Posterior vena cava (tissue), 2 donors: ENCODE measurements at places on chromosomes 6 and 20.

DNA sequence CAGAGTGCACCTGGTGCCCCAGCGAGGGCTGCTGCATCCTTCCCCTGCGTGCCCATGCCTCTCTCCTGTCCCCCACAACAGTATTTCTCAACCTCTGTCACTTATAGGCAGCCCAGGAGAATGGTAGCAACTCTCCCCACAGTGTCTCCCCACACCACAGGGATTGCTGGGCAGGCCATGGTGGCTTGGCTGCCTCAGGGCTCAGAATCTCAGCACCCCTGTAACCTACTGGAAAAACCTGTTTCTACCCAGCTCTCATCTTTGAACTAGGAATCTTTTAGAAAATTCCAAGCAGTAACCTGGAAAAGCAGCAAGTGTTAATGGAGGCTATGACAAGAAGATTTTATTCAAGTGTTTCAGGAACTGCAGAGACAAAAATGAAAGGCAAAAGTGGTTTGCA, 38.0 kb downstream of the CD164 start:
- no peak for DNase-seq

- DNase-seq, result no peak
Observed at GRCh38 chr6:268394-268935, 23.8 kb upstream of the DUSP22 start.

- DNase-seq, result no peak
Observed at GRCh38 chr6:27592481-27593199, 119.7 kb upstream of the ZNF184 start.

- DNase-seq, result peak; percentile 15
Observed at GRCh38 chr6:157263881-157264397, 59.4 kb downstream of the TMEM242 start.

DNA sequence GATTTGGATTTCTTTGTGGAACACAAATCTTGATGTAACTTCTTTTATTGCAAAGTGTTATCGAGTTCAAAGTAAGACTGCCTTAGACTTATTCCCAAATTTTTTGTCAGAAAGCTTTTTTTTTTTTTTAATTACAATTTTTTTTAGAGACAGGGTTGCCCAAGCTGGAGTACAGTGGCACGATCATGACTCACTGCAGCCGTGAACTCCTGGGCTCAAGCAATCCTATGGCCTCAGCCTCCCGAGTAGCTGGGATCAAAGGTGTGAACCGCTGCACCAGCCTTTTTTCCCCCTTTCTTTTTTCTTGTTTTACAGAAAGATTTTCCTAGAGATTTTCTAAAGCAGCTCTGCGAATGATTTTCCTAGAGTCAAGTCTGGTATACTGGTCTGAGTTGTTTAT, 2.8 kb downstream of the RIOK1 start:
- no peak for DNase-seq

- DNase-seq, result no peak
Observed at GRCh38 chr20:35055445-35056276, 36.9 kb downstream of the TRPC4AP start.

GRCh38 chr6:155100087-155100486, 105.0 kb downstream of the TIAM2 start:
- DNase-seq, result no peak

DNA sequence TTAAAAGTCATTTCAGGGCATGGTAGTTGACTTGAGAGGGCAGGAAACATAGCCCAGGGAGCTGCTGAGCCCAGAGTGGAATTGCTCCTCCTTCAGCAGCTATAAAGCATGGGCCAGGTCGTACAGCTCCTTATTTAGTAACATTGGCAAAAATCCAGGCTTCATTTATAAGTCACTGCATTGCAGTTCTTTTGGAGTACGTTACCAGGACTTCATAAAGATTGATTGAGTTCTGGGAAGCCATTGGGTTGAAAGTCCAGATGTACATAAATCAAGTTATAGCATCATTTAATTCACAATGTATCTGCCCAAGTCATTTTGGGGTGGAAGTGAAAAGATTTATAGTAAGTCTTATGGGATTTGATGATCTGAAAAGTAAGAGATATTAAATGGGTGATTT, 53.0 kb upstream of the ANKEF1 start:
- DNase-seq, result no peak

GRCh38 chr6:25882051-25882496, 8.0 kb upstream of the SLC17A3 start:
- peak; percentile 79 for DNase-seq

DNA sequence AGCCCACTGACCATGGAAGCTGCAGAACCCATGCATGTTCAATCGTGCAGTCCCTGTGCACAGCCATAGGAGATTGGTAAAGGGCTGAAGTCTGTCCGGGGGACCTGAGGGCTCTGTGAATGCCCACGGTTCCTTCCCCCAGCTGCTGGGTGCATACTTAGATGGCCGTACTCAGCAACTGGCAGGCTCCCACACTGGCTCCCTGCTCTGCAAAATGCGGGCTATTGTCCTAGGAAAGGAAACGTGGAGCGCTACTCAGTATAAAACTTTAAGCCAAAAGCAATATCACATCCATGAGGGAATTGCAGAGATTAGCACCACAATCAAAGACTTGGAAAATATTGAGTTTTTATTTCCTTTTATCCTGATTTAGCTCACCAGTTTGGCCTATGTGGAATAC, 202.0 kb downstream of the WDR27 start:
- no peak for DNase-seq

DNA sequence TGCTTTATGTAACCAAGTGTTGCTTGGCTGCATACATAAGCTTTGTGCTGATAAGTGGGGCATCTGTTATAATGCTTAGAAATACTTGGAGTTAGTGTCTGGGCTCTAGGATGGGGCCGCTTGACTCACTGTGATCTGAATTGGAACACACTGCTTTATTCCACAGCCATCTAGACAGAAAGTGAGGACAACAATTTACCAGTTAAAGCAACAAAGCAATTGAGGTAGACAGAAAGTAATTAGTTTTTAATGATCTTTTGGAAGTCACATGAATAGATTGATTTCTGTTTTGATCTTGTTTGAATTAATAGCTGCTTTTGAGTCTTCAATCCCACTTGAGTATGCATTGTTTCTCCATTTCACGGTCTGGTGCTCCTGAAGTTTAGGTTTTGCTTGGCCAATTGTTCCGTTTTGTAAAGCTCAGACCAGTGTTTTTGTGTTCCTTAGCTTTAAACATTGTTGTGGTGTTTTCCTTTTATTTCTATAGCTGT, 157.5 kb downstream of the TRMT11 start:
- no peak for DNase-seq

DNA sequence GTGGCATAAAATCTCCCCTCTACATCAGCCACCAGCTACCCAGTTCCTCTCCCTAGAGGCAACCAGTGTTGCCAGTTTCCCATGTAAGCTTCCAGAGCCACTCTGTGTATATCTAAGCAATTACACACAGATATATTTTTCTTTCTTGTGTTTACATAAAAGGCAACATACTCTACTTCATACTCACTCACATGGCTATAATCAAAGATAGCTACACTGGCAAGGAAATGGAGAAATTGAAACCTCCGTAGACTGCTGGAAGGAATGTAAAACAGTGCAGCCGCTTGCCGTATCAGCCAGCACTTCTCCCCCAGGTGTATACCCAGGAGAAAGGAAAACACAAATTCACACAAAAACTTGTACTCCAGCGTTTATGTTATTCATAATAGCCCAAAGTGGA, 38.5 kb upstream of the NELFCD start:
- DNase-seq, result no peak

- DNase-seq, result no peak
Observed at GRCh38 chr6:36933102-36933501, 21.4 kb upstream of the PI16 start.

GRCh38 chr6:42030585-42031506, 19.5 kb upstream of the TAF8 start:
- DNase-seq, result peak; percentile 54

GRCh38 chr6:41343641-41344187, 8.3 kb downstream of the NCR2 start:
- DNase-seq, result no peak

GRCh38 chr6:6365242-6365641, 44.8 kb upstream of the F13A1 start:
- DNase-seq, result no peak

- DNase-seq, result no peak
Observed at GRCh38 chr6:79543886-79544285, 6.7 kb upstream of the LCA5 start.

DNA sequence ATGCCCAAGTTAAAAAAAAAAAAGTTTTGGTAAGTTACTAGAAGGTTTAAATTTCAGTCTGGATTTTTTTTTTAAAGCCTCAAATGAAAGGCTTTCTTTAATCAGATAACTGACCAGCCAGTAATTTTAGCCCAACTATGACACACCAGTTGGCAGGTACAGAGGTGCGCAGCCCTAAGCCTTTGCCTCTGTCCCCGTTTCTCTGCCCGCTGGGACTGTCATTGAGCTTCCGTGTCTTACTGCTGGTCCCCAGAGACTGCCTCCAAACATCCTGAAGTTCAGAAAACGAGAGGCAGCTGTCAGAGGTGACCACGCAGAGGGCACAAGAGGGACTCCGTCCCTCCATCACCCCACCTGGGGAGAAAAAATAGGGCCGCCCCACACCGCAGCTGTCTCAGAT, 118.2 kb downstream of the RPS12 start:
- no peak for DNase-seq

DNA sequence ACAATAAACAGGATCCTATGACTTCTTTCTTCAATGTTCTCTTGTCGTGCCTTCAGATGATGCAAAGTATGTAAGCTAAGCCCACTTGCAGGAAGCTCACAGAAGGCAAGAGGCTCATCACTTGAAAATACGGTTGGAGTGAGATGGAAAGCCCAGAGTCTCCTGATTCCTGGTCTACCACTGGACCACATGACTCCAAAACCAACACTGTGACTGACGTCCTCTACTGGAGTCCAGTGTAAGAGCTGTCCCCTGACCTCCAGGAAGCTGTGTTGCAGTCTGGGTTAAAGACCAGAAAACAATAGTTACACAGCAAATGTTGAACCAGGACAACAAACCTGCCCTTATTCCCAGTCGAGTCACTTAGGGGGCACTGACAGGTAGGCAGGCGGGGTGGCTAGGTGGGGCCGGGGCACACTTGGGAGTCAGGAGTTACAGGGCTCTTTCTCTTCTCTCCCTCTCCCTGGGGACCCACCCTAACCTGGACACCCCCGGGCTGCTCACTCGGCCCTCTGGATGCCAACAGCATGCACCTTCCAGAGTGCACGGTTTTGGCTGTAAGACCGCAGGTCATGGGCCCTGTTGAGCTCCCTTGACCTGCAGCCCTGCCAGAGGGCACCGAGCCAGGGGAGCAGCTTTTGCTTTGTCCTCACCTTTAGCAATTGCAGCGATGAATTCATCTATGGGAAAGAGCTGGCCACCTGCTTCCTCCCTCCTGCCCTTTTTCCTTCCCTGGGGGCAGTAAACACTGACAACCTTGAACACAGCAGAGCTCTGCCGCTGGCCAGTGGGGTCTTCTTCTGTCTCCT, 7.4 kb downstream of the PCK1 start:
- peak; percentile 58 for DNase-seq

DNA sequence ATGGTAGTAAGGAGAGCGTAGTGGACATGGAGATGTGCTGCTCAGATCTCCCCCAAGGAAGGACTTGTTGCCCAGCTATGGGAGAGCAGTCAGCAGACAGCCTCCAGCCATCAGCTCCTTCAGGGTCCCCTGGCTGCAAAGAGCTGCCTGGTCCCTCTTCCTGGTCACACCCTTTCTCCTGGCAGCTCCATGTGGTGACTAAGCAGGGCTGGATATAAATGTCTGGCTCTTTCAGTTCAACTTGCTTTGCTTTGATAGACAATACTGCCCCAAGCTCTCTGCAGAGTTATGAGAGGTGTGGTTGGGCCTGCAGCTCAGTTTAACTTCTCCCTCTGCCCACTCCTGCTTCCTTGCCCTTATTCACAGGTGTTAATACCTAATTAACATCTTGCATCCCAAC, 64.1 kb upstream of the DDR1 start:
- DNase-seq, result peak; percentile 87

DNA sequence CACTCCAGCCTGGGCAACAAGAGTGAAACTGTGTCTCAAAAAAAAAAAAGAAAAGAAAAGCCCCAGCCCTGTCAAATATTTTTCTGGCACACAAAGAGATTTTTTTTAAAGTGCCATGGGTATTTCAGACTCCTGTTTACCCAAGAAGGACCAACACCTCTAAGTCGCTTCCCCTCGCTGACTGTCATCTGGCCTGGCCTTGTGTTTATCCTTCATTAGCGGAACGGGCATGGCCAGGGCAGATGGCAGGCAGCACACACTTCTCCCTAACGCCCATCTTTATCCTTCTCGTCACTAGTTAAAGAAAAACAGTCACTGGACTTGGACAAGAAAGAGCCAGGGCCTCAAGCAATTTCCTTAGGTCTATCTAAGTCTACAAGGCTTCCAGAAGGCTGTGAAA, 7.3 kb upstream of the CBFA2T2 start:
- DNase-seq, result peak; percentile 28

- DNase-seq, result no peak
Observed at GRCh38 chr6:130749402-130749801, 77.8 kb upstream of the SMLR1 start.

DNA sequence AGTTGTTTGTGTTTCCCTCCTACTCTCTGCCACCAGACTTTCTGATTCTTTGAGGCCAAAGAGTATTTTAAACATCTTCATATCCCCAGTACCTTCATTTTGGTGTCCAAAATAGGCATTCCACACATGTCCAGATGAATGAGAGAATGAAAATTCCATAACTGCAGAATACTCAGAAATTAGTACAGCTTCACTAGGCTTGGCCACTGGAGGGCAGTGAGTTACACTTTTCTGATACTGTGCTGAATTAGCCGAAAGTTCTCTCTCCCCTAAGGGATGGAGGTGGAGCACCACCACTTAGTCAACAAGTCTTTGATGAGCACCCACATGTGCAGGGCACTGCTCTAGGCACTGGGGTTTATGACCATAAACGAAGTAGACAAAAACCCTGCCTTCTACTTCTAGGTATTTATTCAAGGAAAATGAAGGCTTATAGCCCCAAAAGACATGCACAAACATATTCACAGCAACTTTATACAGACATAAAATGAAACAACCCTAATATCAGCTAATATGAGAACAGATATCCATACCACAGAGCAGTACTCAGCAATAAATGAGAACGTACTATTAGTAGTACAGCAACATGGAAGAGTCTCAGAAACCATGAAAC, 46.1 kb upstream of the TMEM217 start:
- DNase-seq, result no peak

GRCh38 chr20:63978319-63979228, 868 bp downstream of the SAMD10 start:
- no peak for DNase-seq

DNA sequence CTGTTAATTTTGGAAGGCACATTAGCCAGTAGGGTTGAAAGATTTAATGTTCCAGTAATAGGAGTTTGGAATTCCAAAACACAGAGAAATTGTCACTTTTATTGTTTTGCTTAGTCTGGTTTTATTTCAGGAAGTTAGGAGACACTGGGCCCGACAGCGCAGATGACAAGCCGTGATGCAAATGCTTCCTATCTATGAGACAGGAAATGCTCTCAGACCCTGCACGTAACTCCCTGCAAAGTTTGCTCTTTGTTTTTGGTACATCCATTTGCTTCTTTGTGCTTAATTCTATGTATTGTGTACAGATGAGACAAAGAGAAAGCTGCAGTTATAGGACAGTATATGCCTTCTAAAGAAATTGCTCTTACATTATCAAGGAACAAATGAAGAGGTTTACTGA, 201.6 kb upstream of the SGK1 start:
- DNase-seq, result no peak

- DNase-seq, result no peak
Observed at GRCh38 chr20:50680105-50680960, 11.0 kb downstream of the RIPOR3 start.

GRCh38 chr20:24970754-24971153, 21.7 kb downstream of the CST7 start:
- DNase-seq, result no peak
